ENCODE measurements at places on chromosomes 1 and 21.

DNA sequence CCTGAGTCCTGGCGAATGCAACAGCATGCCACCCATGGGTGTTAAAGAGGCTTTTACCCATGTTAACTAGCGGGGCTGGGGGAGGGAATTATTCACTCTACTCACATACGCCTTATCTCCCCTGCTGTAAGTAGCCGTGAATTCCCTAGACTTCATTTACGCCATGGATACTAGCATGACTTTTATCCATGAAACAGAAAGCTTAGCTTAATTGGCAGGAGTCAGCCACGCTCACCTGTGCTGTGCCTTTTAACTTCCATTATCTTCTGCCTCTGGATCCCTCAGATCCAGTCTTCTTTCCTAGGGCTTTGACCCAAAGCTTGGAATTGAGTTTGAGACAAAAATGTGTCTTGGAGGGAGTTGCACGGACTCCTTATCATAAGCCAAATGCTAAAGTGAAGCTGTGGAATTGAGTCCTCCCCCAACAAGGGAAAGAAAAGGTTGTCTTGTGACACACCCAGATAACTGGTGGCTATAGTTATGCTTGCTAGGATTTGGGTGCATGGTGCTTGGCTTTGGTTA is 9.7 kb upstream of the NASP start:
- no peaks in the 10 kb centered on the region for H3K27me3 ChIP-seq
- no peak overlapping the region for H3K27ac ChIP-seq
- DNase-seq: no peak
- no peak overlapping the region for H3K4me3 ChIP-seq
- peaks cover 3% of the 10 kb centered on the region for H3K36me3 ChIP-seq

GRCh38 chr1:93919780-93920179 is 10.6 kb upstream of the GCLM start:
- H3K4me3 ChIP-seq: no peak overlapping the region
- H3K4me1 ChIP-seq: no peaks in the 10 kb centered on the region
- no peaks in the 10 kb centered on the region for H3K27me3 ChIP-seq
- no peak for DNase-seq

GRCh38 chr1:211127166-211127565 is 6.8 kb downstream of the KCNH1 start:
- H3K36me3 ChIP-seq: no peaks in the 10 kb centered on the region
- no peak for DNase-seq
- H3K4me1 ChIP-seq: no peaks in the 10 kb centered on the region
- H3K27ac ChIP-seq: no peak overlapping the region

DNA sequence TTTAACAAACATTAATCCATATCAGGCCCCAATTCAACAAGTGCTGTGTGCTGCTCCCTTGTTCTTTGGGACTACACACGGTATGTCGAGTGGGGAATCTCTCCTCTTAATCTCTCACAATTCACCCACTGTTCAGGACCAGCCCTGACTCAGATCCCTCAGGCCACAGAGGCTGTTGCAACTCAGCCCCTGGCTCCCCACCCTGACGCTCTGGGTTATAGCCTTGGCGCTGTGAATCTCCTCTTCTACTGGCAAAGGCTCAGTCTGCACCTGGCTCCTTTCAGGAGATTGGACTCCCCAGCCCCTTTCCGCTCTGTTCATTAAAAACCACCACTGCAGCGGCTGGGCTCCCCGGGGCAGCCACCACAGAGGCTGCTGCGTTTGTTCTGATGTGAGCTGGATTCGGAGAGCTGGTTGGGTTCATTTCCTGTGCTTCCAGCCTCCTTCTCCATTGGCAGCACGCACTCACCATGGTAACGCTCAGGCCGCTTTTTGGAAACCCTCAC is 13.0 kb downstream of the CAPN8 start:
- H3K4me1 ChIP-seq: peaks cover 9% of the 10 kb centered on the region
- no peak for DNase-seq
- H3K4me3 ChIP-seq: no peak overlapping the region
- no peak overlapping the region for H3K27ac ChIP-seq
- no peaks in the 10 kb centered on the region for H3K36me3 ChIP-seq

DNA sequence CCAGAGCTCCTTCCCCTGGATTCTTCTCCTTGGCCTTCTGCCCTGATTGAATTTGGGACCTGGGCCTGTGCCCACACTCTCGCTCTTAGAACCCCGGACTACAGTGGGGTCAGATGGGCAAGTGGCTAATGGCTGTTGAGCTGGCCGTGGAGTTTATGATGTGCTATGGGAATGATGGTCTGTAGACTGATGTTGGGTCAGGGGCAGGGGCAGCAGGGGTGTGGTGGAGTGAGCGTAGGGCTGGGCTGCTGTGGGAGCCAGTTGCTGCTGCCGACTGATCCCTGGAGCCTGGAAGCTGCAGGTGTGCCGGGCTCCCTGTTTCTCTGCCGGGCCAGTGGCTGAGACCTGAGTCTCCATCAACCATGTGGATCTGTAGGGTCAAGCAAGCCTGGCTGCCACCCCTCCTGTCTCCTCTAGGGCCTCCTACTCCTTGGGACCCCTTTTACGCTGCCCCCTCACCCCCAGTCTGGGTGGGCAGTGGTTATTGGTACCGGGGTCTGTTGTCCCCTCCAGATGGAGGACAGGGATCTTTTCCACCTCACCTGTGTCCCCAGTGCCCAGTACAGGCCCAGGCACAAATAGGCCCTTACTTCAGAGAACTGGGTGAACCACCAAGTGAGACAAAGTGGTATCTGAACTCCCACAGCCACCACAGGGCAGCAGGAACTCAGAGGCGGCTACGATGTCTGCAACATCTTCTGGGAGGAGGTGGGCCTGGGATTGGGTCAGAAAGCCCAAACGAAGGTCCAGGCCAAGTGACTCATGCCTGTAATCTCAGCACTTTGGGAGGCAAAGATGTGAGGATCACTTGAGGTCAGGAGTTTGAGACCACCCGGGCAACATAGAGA is 5.1 kb downstream of the PODN start:
- peak; percentile 11 for DNase-seq
- H3K27ac ChIP-seq: peak overlapping the region; percentile 50
- no peaks in the 10 kb centered on the region for H3K36me3 ChIP-seq
- H3K4me3 ChIP-seq: no peak overlapping the region
- peaks cover 14% of the 10 kb centered on the region for H3K27me3 ChIP-seq

- peaks cover 19% of the 10 kb centered on the region for H3K4me1 ChIP-seq
- peaks cover 5% of the 10 kb centered on the region for H3K36me3 ChIP-seq
- peak overlapping the region; percentile 75 for H3K27ac ChIP-seq
- H3K4me3 ChIP-seq: peak overlapping the region; percentile 14
- H3K27me3 ChIP-seq: no peaks in the 10 kb centered on the region
- DNase-seq: no peak
Measured at GRCh38 chr1:22031214-22031962, 21.1 kb upstream of the CDC42 start.

GRCh38 chr1:208045463-208046260 is 134.7 kb upstream of the CD34 start:
- H3K4me1 ChIP-seq: peaks cover 33% of the 10 kb centered on the region
- H3K4me3 ChIP-seq: no peak overlapping the region
- DNase-seq: no peak
- H3K36me3 ChIP-seq: peaks cover 70% of the 10 kb centered on the region
- no peak overlapping the region for H3K27ac ChIP-seq

GRCh38 chr21:41258617-41259016 is 58.0 kb upstream of the FAM3B start:
- no peaks in the 10 kb centered on the region for H3K4me1 ChIP-seq
- no peak overlapping the region for H3K4me3 ChIP-seq
- H3K27ac ChIP-seq: no peak overlapping the region
- H3K27me3 ChIP-seq: no peaks in the 10 kb centered on the region
